ENCODE measurements at places on chromosomes 4 and X.

DNA sequence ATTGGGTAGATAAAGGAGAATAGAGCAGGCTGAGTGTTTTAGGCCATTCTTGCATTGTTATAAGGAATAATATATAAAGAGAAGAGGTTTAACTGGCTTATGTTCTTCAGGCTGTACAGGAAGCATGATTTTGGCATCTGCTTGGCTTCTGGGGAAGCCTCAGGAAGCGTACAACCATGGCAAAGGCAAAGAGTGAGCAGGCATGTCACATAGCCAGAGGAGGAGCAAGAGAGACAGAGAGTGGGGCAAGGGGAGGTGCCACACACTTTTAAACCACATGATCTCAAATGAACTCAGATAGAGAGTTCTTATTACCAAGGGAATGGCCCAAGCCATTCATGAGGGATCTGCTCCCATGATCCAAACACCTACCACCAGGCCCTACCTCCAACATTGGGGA is 4.4 kb upstream of the METTL14 start:
- DNase-seq, result no peak

DNA sequence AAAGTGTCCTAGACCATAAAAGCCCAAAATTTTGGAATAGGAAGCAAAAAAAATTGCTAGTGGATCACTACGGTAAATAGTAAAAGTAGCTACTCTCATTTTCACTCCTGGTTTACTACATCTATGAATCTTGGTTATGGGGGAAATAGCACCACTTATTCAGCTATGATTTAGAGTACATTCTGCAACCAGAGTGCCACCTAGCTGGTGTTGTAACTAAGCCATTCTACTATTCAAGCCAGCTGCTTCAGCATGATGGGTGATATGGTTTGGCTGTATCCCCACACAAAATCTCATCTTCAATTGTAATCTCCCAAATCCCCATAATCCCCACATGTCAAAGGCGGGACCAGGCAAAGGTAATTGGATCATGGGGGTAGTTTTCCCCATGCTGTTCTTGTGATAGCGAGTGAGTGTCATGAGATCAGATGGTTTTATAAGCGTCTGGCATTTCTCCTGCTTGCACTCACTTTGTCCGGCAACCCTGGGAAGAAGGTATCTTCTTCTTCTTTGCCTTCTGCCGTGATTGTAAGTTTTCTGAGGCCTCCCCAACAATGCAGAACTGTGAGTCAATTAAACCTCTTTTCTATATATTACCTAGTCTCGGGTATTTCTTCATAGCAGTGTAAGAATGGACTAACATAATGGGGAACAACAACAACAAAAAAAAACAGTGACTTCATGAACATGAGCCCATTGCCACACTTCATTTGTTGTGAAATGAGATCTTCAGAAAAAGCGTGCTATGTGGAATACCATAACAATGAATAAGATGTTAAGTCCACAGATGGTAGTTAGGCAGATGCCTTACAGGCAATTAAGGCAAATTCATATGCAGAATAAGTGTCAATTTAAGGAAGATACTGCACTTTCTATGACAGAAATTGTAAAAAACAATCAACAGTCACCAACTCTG is 280.1 kb downstream of the PABPC4L start:
- DNase-seq, result no peak

- DNase-seq, result no peak
These were observed 126.1 kb downstream of the FAT4 start for GRCh38 chr4:125440814-125441213.

DNA sequence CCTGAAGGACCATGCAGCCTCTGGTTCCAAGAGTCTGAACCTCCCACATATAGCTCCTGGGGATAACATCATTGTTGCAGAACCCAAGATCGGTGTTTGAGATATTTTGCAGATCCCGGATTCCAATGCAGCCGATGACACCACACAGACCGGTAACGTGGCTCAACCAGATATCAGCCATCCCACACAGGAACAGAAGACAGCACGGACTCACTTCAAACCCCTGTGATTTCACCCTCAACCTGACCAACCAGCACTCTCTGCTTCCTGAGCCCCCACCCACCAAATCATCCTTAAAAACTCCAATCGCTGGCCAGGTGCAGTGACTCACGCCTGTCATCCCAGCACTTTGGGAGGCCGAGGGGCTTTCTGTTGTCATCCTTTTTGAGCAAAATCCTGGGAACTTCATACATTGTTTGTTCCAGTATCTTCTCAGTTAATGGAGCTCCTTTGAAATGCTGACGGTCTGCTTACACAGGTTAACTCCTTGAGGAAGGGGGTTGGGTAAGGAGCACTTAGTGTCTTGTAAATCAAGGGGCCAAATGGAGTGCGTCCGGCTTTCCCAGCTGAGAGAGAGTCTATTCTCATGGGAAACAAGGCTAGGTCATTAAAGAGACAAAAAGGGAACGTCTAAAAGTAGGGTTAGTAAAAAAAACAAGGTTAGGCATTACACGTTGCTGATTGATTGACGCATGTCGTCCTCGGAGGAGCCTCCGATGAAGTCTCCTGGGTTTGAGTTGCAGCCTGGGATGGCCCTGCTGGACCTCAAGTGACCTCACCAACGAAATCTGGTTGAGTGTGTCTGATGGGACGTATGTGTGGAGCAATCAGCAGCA is 230.4 kb downstream of the CRLF2 start:
- no peak for DNase-seq

DNA sequence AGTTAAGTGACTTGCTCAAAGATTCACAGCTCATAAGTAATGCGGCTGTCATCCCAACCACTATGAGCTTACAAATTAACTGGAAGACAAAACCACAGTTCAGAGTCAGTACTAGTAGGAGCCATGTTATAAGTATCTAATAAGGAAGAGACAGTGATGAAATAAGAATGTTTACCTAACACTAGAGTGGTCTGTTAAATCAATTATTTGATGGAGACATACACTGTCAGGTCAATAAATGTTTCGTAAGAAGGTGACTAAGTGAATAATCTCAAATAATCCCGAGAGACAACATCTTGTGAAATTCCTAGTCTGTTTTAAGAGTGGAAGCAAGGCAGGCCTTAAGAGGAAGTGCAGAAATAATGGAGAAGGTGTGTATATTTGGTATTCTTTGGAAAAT is 25.8 kb upstream of the AMELX start:
- DNase-seq, result no peak

DNA sequence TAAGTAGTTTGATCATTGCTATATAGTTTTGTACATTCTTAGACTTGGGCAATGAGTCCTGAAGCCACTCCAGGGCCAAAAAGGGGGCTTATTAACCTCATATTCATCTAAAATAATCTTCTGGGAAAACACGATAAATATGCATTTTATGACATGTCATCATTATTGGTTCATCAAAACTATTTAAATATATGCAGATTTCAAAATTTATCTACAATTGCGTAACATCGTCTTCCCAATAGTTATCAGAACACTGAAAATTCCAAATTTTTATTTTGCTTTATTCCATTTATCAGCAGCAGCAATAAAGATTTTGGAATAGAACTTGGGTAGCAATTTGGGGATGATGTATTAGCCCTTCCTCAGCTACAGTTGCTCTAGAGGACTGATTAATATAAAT is 550.0 kb downstream of the IQCM start:
- no peak for DNase-seq

DNA sequence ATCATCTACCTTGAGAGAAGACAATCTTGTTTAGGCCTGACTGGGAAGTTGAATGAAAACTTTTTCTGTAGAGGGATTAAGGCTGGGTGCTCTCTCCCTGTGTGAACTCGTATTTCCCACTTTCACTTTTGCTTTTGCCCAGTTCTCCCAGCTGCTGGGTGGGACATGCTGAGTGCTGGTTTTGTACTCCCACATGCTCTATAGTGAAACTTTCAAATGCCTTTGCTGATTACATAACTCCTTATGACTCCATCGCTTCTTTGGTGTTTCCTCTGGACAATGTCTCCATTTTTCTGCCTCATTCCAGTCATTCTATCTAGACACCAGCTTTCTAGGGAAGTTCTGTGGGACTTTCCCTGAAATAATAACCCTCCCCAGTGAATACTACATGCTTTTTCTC is 100.5 kb downstream of the CLNK start:
- no peak for DNase-seq

DNA sequence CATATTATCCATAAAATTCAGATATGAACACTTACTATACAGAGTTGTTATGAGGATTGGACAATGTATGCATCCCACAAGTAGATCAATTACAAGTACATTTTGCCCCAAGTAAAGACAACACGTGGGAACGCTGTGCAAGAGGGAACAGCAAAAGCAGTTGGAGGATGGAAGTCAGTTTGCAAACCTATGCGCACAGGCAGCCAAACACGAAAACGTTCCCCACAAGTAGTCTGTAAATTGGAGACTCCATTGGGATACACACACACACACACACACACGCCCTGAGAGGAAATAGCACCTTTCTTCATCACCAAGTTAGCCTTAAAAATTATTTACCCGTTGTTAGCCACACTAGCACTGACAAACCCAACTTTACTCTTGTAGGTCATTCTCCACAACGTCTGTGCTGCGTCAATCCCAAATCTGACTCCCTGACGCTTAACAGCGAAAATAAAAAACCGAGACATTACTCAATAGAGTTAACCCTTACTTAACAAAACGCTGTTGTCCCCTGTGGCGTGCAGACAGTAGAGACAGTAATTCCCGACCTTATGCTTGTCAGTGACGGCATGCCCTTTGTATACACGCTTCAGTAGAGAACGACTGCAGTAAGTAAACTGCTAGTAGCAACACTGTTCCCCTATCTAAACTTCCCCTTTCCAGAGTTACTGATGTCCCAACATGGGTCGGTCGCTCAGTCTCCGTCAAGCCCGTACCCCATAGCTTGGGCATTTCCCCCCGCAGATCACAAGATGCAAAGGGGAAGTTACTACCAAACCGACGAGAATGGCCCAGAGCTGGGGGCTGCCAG is 730 bp downstream of the MANBA start:
- DNase-seq, result no peak

- DNase-seq, result no peak
These were observed 30.3 kb downstream of the INPP4B start for GRCh38 chr4:142815834-142816233.

GRCh38 chr4:169658975-169659715 is 38.8 kb downstream of the CLCN3 start:
- DNase-seq, result no peak

- no peak for DNase-seq
These were observed 5.3 kb upstream of the STBD1 start for GRCh38 chr4:76301068-76301774.

DNA sequence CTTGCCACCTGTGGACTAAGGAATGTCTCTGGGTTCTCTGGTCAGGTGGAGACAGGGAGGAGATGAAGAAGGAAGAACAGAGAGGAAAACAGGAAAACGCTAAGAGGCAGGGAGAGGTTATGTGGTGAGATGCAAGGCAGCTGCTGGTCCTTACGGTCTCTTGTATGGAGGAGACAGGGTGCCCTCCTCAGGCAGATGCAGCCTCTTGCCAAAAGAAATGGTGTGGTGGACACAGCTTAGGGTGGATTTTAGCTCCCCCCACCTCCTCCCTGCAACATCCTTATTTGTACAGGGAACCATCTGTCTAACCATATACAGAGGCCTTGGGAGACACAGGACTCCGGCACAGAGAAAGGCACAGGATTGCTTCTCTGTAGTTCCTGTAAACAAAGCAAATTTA is 9.7 kb downstream of the OCIAD2 start:
- no peak for DNase-seq

- DNase-seq, result no peak
These were observed 278.1 kb upstream of the TET2 start for GRCh38 chr4:104868533-104868932.

Measured in stimulated activated CD4-positive, alpha-beta T cell treated with anti-CD3 and anti-CD28 coated beads, Interleukin-1b, Interleukin-23, amount 100 ng/mL, for 1 hour (primary cell).